HFF-Myc (cell line): ENCODE measurements at places on chromosomes 11 and 22.

DNA sequence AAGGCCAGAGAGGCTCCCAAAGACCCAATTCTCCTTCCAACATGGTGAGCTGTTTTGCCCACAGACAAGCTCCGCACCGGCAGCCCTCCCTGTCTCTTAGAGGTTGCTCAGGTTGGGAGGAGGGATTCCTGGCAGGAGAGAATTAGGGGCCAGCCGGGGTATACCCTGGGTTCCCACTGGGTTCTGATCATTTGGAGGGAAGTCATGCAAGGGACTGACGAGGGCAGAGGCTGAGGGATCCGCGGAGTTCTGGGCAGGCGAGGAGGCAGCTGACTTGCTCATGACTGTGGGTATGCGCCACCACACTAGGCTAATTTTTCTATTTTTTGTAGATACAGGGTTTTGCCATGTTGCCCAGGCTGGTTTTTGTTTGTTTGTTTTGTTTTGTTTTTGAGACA is 4.6 kb downstream of the ST3GAL4 start:
- DNase-seq, result no peak

DNA sequence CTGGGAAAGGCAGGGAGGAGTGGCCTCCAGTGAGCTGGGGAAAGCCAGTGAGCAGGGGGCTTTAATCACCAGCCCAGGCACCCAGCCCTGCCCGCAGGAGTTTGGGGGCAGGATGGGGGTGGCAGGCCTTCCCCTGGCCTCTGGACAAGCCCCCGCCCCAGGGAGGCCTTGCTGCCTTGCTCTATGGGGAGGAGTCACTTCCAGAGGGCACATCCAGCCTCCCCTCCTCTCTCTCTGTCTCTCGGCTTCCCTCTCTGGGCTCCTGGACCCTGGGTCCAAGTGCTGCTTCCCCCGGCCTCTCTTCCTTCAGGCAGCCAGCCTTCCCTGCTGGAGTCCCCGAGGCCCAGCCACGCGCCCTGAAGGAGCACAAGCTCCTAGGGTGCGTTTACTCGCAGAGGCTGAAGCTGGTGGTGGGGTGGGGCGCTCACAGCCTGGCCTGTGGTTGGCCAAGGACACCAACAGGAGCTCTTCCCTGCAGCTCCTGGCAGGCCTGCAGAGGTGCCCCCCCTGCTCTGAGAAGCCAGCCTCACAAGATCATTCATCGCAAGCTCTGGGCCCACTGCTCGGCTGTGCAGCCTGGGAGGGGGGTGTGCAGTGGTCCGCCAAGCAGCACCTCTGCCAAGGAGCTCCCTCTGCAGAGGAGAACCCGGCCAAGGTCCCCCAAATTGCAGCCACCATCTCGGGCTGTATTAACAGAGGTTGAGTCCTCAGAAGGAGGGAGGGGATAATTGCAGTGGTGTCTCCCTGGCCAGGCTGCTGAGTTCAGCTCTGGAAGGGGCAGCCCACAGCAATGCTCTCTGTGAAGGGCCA is 25.4 kb downstream of the OSBPL5 start:
- no peak for DNase-seq

DNA sequence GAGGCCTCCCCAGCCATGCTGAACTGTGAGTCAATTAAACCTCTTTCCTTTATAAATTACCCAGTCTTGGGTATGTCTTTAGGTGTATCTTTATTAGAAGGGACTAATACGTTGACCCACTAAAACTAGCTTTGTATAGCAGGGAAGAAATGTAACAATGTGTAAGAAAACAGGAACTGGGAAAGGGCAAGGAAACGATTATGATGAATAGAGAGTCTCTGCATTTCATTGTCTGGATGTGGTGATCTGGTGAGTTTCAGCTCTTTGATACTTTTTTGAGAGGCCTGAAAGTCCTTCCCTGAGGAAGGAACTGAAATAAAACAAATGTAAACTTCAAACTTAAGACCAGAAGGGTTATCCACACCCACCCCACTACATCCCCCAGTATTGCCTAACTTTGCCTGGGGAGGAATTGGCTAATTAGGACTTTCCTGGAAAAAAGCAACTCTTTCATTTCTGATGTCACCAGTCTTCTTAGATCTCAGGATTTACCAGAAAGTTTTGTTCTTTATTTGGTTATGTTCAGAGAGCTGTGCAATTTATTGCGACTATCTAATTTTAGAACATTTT is 119.0 kb downstream of the LDLRAD3 start:
- DNase-seq, result no peak

GRCh38 chr11:102467080-102467708 is 14.6 kb upstream of the TMEM123 start:
- no peak for DNase-seq

- no peak for DNase-seq
Observed at GRCh38 chr11:109775686-109776085, 317.5 kb upstream of the ZC3H12C start.

GRCh38 chr11:108062336-108062735 is 53.6 kb downstream of the CUL5 start:
- no peak for DNase-seq

- DNase-seq, result no peak
Observed at GRCh38 chr22:35064664-35065063, 1.3 kb upstream of the ISX start.

GRCh38 chr11:11577932-11578911 is 43.6 kb downstream of the GALNT18 start:
- DNase-seq, result no peak

- DNase-seq, result no peak
Observed at GRCh38 chr11:36131721-36132397, 157.4 kb downstream of the COMMD9 start.

- no peak for DNase-seq
Observed at GRCh38 chr11:132925825-132926469, 606.4 kb downstream of the OPCML start.

DNA sequence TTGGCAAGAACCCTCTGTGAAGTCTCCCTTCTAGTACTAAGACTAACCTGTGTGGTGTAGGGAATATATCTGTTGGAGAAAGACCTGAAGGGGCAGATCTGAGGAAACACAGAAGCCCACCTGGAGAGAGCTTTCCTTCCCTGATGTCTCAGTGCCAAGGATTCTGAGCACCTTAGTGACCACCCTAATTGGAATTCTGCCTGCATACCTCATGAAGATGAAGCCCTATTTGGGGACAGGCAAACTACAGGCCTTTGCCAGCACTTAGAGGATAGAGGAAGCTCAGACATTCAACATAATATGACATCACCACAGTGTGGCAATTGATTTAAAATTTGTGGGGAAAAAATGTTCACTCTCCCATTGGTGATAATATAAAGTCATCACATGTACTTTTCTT is 766.2 kb upstream of the KIRREL3 start:
- DNase-seq, result no peak

- DNase-seq, result no peak
Observed at GRCh38 chr11:70233511-70233934, 30.4 kb downstream of the FADD start.

DNA sequence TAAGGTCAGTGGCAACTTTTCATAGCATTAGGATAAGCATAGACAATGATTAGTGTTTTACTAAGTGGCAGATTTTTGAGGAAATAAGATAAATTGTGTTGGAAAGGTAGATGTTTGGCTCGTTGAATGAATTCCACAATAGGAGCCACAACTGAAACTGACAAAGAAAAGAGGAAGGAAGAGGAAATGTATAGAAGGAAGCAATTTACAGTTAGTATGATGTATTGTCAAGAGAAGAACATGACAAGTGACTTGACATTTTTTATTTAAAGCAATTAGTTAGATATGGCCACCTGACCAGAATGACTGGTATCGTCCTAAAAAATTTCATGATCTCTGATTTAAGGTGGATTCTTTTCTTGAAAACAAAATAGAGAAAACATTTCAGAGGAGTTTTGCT is 3.1 kb upstream of the RAG2 start:
- no peak for DNase-seq
